ENCODE measurements at places on chromosomes 2 and 18.

DNA sequence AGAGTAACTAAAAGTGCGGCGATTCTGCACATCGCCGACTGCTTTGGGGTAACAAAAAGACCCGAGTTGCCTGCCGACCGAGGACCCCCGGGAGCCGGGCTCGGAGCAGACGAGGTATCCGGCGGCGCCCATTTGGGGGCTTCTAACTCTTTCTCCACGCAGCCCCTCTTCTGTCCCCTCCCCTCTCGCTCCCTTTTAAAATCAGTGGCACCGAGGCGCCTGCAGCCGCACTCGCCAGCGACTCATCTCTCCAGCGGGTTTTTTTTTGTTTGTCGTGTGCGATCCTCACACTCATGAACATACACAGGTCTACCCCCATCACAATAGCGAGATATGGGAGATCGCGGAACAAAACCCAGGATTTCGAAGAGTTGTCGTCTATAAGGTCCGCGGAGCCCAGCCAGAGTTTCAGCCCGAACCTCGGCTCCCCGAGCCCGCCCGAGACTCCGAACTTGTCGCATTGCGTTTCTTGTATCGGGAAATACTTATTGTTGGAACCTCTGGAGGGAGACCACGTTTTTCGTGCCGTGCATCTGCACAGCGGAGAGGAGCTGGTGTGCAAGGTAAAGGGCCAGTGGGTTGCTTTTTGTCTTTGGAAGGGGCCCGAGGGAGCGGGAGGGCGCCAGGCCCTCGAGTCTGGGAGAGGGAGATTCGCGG lies 1.4 kb downstream of the TRIB2 start:
- DNase-seq, result peak; percentile 41

DNA sequence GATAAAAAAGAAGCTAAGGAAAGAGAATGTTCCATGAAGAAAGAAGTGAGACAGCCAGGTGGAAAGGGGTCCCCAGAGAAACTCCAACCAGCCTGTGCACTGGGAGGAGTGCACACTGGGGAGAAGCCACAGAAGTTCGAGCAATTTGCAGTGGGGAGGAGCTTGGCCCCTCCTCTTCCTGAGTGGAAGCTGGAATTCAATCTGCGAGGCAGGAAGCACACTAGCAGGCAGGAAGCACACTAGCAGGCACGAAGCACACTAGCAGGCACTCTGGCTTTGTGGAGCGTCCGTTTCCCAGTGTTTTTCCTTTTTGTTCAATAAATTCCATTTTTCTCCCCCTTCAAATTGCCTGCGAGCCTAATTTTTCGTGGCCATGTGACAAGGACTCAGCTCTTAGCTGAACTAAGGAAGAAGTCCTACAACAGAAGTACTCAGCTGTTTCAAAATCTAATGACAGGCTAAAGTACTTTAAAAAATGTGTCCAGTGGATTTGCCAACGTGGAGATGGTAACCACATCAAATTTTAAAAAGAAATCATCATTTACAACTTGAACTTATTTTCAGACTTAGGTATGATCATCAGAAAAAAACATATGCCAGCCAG lies 21.4 kb upstream of the SPIRE1 start:
- no peak for DNase-seq

DNA sequence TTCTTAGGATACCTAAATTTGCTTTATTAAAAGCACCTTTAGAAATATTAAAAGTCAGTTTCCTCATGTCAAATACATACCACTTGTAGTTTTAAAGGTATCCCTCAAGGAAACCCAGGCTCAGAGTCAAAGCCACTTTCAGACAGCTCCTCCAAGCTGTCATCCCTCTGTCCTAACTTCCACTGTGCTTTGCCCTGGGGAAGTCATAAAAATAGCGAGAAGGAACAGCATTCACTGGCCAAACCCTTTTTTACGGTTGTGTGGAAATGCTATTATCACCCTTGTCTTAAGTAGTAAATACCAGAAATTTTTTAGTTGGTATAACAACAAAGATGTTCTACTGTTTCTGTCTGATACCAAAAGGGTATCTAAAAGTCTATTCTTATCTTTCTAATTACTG lies 680.5 kb downstream of the ZEB2 start:
- DNase-seq, result no peak

- DNase-seq, result no peak
These were observed 24.2 kb downstream of the CTIF start for GRCh38 chr18:48563027-48563426.

DNA sequence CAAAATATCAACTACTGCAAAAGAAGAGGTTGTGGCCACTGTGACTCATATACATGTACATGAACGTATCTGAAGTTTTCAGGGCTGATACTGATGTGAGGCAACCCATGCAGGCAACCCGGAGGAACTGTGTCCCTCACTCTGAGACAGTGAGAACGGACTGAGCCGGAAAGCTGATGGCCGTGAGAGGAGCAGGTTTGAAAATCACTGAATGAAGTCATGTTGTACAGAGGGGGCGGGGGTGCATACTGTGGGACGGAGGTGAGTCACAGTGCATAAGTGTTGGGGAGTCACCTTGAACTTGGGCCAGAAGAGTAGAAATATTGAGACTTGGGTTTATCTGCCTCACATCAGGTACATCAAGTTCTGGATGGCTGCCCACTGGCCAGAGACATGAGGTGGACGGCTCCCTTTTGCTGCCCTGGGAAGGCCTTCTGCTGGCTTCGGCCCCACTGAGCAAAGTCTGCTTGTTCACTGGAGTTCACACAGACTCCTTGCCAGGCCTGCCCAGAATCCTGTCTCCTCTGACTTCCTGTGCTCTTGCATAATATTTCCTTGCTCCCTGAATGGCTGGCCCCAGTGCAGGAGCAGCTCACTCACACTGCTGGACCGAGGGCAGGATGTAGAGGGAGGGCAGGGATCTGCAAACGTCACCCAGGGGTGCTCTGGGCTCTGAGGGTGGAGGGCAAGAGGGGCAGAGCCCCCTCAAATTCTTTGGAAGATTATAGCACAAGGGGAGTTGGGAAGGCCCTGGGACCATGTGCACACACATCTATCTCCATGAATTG lies 18.1 kb downstream of the EPAS1 start:
- DNase-seq, result no peak

GRCh38 chr2:219634171-219634940 lies 6.9 kb downstream of the SLC4A3 start:
- DNase-seq, result peak; percentile 32
